ENCODE measurements at places on chromosomes 3 and 15.

DNA sequence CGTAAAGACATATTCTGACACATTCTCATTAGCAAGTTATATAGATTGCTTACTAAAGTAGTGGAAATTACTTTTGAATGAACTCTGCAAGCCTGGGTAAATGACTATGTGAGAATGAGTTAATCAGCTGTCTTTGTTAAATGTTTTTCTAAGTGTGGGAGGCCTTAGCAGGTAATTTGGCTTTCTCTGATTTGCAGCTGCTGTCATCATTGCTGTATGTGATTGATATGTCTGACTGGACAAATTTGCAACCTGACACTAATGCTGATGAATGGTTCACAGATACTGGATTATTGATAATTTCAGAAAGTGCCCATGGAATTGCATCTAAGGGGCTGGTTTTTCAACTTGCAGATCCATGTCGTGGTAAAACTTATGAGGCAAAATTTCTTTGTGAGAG lies 372.2 kb upstream of the SGO1 start:
- DNase-seq, result no peak

GRCh38 chr3:187102073-187102634 lies 37.1 kb downstream of the RPL39L start:
- DNase-seq, result no peak

DNA sequence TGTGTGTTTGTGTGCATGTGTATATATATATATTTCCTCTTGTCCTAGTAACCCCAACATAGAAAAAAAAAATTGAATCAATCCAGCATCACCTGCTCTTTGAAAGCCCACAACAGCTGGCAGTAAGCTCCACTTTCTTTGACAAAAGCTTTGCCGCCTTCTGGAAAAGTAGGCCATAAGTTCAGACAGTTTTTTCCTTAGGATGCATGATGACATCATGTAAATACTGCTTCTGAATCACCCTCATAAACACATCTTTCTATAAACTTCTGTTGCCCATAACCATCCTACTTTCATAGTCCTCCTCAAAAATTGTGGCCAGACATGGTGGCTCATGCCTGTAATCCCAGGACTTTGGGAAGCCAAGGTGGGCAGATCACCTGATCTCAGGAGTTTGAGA lies 67.4 kb downstream of the CSNK1G1 start:
- DNase-seq, result no peak

- no peak for DNase-seq
Observed at GRCh38 chr3:69869643-69870042, 129.9 kb upstream of the SAMMSON start.

GRCh38 chr3:186782542-186783057 lies 777 bp upstream of the EIF4A2 start:
- DNase-seq, result no peak

- no peak for DNase-seq
Observed at GRCh38 chr3:110933821-110934426, 137.7 kb upstream of the NECTIN3 start.

GRCh38 chr3:49722896-49723295 lies 855 bp downstream of the GMPPB start:
- no peak for DNase-seq

GRCh38 chr3:101848326-101848725 lies 988 bp upstream of the NFKBIZ start:
- no peak for DNase-seq

GRCh38 chr3:81492040-81492439 lies 269.4 kb downstream of the GBE1 start:
- no peak for DNase-seq

GRCh38 chr3:13208706-13209633 lies 135.7 kb upstream of the IQSEC1 start:
- no peak for DNase-seq

GRCh38 chr3:100957261-100957986 lies 35.8 kb downstream of the ABI3BP start:
- DNase-seq, result no peak

- DNase-seq, result no peak
Observed at GRCh38 chr3:188006726-188007393, 147.1 kb upstream of the LPP start.

GRCh38 chr3:160370987-160371857 lies 27.8 kb downstream of the IFT80 start:
- no peak for DNase-seq

- no peak for DNase-seq
Observed at GRCh38 chr3:49020330-49021212, 1.4 kb upstream of the NDUFAF3 start.

DNA sequence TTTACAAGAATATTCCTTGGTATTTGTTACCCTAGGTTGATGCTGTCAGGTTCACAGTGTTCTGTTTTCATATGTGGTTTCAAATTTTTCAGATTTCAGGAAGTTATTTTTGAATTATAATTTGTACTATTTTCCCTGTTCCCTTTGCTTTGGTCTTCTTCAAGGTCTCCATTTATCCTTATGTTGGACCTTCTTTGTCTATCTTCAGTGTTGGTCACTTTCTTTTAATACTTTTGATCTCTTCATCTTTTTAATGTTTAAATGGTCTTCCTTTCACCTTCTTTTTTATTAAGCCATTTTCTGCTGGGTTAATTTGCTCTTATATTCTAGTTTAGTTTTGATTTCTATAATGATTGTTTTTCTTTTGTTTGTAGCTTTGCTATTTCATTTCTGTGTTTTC lies 61.3 kb downstream of the KLHL25 start:
- DNase-seq, result no peak

GRCh38 chr3:149826636-149827035 lies 13.6 kb downstream of the RNF13 start:
- DNase-seq, result no peak

GRCh38 chr3:110261141-110261540 lies 810.5 kb upstream of the NECTIN3 start:
- DNase-seq, result no peak

GRCh38 chr3:137026701-137027100 lies 68.9 kb downstream of the IL20RB start:
- no peak for DNase-seq

GRCh38 chr15:51736069-51736468 lies 1.4 kb downstream of the LYSMD2 start:
- no peak for DNase-seq

- DNase-seq, result no peak
Observed at GRCh38 chr3:151770956-151771355, 37.2 kb downstream of the AADACL2 start.

- DNase-seq, result no peak
Observed at GRCh38 chr15:74773731-74774252, 8.1 kb upstream of the CSK start.

GRCh38 chr3:130644628-130645253 lies 101.9 kb downstream of the PIK3R4 start:
- no peak for DNase-seq

- no peak for DNase-seq
Observed at GRCh38 chr15:96213045-96213444, 117.5 kb upstream of the NR2F2 start.

DNA sequence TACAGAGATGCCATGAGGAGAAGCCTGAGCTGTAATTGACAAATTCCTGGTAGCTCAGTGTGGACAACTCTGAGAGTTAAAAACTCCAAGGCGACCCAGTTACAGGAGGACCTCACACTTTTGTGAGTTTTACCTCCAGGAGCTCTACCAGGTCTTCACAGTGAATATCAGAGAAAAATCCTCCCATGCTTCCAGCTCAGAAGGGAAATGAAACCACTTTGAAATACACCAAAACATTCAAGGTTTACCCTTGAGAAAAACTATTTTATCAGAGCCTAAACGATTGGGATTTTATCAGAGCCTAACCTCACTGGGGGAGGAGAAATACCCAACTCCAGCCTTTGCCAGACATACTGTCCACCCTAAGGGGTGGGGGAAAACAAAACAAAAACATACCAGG lies 52.4 kb downstream of the MCCC1 start:
- no peak for DNase-seq

GRCh38 chr3:105385819-105386508 lies 19.3 kb downstream of the ALCAM start:
- DNase-seq, result no peak

DNA sequence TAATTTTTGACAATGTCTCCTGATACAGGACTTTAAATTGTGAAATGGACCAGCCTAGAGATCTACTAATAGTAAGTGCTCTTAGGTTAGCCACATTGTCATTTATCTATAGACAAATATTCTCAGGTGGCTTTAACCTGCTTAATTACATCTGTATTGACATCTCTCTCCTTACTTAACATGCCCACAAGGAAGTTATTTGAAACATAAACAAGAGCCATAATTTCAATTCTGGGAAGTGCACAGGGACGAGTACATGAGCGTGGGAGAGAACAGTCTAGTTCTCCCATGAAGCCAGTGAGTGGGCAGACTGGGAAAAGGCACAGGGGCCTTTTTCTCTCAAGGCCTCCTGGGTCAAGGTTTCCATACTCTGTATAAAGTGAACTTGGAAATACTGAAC lies 54.2 kb downstream of the NEK10 start:
- no peak for DNase-seq

- no peak for DNase-seq
Observed at GRCh38 chr3:178072391-178073305, 463.6 kb upstream of the KCNMB2 start.
